Stimulated activated CD4-positive, alpha-beta T cell treated with anti-CD3 and anti-CD28 coated beads, Interleukin-15, amount 100 ng/mL, for 48 hours (primary cell): ENCODE measurements at places on chromosomes 5 and 9.

DNA sequence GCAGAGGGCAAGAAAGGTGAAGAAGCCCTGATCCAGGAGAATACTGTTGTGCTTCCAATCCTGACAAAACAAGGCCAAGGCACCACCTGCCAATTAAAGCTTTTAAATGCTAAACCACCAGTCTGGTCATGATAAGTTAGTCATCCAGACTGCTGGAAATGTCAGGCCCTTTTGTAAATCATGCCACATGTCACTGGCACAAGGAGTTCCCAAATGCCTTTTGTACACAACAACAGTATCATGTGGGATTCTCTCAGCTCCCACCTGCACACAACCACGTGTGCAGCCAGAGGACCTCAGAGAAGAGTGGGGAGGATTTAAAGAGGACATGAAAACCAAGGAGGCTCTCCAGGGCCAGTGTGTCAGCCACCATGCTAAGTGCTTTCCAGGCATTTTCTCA, 99.3 kb downstream of the CDK5RAP2 start:
- no peak for DNase-seq

DNA sequence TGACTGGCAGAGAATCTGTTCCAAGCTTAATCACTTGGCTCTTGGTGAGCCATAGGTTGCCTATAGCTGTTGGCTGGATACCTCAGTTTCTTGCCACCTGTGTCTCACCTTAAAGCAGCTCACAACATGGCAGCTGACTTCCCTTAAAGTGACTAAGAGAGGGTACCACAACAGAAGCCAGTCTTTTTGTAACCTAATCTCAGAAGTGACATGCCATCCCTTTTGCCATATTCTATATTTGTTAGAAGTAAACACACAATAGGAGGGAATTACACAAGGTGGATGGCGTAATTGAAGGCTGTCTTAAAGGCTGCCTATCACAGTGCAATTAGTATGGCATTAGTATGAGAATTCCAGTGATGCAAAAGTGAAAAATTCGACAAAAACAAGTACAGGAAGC, 28.1 kb downstream of the NIPBL start:
- no peak for DNase-seq

DNA sequence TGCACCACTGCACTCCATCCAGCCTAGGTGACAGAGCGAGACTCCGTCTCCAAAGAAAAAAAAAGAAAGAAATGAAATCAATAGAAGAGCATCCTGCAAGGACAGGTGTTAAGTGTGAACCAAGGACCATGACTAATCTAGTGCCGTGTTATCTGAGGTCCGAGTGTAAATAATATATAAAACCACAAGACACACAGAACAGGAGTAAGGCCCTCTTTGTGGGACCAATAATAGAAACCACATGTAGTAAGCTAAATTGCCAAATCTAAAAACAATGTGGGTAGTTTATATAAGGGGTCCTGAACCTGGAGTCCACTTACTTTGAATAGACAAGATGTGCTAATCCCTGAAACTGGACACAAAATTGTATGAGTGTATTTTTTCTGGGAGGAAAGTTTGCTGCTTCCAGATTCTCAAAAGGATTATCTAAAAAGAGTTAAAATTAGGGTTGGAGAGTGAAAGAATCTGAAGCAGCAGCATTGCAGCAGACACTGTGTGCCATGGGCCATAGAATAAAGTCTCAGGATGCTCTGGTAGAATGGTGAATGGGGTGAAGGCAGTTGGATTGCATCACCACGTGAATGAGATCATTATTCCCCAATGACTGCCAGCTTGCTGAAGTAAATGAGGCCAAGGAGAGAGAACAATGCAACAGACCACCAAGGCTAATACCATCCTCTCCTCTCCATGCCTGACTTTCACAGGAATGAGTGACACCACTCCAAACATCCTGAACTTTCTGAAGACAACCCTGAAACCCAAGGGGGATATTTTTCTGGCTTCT, 222.7 kb downstream of the DCP2 start:
- DNase-seq, result no peak

GRCh38 chr9:92501671-92502393, 19.5 kb upstream of the ASPN start:
- DNase-seq, result peak; percentile 2

DNA sequence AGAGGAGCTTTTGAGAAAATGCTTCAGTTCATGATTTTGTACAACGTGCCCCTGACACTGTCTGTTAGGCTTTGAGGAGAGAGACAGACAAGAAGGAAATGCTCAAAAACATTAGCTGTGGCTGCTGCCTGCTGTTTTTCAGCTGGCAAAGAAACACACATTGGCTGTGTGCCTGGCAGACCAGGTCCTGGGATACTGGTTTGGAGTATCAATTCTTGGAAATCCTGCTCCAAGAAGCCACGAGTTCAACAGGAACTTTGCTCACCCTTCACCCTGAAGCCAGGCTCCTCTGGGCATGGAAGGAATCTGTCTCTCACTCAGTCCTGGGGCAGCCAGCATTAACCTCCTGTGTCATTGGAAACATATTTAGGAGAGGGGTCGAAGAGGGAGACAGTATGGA, 245.5 kb downstream of the AUH start:
- no peak for DNase-seq

DNA sequence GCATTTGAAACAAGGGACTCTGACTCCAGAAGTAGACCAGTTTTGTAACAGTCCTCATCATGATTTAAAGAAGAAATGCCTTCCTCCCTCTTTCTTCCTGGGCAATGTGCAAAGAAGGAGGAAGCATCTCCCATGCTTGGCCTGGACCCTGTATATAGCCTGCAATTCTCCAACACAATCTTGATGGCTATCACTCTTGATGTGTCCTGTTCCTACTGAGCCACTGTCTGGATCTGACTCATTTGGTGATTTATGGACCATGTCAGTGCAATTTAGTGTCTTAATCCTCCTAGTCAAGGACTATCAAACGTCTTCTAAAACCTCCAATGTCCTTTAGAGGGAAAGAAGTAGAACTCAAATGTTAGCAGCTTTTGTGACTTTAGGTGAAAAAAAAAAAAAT, 697.3 kb downstream of the TLR4 start:
- no peak for DNase-seq

DNA sequence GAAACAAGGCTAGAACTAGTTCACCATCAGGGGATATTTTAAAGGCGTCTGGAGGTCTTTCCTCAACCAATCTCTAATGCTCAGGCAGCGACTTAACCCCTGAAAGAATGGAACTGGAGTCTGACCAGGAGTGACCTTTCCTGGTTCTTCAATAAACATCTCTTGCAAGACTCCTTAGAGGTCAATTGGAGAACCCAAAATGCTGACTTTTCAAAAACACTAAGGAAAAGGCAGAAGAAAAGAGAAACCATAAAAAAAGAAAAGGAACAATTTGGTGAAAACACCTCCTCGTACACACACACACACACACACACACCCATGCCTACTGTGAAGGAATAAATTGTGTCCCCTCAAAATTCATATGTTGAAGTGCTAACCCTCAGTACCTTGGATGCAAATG, 12.3 kb downstream of the TIMD4 start:
- DNase-seq, result no peak

GRCh38 chr5:179199246-179199645, 139.1 kb downstream of the ZNF354C start:
- no peak for DNase-seq

DNA sequence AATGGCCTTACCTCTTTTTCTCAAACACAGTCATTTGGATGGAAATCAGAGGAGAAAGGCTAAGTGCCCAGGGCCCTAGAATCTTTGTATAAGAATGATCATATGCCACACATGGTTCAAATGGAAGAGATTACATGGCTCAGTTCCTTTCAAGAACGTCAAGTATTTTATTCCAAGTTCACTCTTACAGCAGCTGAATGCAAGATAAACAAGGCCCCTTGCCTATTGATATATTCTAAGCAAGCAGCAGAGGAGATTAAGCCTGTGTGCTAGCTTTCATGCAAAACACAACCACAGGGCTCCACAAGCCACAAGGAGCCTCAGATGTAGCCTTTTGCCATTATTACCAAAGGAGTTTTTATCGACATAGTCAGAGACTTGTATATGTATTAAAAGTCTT, 55.3 kb upstream of the SLCO6A1 start:
- no peak for DNase-seq

DNA sequence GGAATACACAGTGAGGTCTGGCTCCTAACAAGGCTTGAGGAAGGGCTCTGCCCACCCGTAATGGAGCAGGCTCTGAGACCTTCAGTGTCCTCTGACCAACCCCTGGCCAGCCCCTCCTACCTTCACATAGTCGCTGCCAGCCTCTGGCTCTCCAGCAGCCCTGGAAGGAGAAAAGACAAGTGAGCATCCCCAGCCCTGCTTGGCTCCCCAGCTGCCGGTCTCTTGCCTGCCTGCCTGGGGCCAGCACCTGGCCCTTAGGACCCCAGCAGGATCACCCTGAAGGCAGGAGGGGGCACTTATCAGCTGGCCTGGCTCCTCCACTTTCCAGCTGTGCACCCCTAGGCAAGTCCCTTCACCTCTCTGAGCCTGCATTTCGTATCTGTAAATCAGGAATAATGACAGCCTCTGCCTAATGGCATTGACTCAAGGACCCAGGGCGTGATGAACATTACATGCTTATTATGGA, 16.9 kb downstream of the SH2D3C start:
- no peak for DNase-seq

DNA sequence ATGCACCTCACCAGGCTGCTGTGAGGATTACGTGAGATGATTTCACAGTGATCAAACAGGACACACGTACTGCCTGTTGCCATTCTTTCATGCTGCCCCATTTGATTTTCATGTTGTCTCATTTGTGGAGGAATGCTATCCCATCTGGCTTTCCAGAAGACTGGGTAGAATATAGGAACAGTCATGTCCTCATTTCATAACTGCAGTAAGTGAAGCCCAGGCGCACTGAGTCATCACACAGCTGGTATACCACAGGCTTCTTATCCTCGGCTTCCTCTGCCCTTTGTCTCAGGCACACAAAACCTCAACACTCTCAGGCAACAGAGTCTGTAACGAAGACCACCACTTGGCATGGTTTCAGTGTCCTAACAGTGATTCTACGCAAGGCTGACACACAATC, 62.3 kb downstream of the LHFPL2 start:
- DNase-seq, result no peak

DNA sequence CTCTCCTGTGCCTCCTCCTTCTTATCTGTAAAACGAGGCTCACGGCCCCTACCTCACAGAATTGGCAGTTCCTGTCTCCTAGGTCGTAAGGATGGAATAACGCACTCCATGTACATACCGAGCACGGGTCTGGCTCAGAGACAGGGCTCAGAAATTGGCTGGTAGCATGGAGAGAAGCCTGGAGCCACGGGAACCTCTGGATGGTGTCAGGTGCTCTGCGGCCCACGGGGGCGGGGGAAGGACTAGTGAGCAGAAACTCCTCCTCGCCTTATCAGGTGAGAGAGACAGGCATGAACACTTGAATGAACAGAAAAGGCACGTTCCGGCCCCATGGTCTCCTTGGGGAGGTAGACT, 15.4 kb upstream of the C5orf47 start:
- DNase-seq, result no peak

DNA sequence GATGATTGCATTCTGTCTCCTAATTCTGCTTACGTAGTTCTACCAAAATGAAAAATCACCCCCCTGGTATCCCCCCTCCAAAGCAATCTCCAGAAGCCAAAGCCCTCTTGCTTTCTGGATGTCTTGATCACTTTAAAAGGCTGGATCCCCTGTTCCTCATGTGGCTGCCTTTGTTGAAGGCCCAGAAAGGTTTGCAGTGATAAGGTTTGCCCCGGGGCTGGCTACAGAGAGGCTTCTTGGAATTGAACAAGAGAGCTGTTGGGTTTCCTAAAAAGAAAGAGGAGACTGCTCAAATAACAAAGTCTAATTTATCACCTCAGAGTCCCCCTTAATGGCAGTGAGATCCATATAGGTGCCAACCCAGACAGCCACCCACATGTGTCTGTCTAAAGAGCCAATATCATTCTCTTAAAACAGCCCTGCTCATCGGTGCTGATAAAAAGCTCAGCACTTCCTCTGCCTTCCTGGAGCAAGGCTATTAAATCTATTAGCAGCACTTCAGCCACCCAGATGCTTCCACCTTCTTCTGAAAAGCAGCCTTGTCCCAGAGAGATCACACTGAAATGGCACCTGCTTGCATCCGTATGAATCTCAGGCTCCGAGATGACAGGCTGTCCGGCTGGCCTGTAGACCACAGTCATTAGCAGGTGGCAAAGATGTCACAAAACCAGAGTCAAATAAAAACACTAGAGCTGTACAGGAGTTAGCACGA, 70.9 kb downstream of the TEX10 start:
- DNase-seq, result no peak

DNA sequence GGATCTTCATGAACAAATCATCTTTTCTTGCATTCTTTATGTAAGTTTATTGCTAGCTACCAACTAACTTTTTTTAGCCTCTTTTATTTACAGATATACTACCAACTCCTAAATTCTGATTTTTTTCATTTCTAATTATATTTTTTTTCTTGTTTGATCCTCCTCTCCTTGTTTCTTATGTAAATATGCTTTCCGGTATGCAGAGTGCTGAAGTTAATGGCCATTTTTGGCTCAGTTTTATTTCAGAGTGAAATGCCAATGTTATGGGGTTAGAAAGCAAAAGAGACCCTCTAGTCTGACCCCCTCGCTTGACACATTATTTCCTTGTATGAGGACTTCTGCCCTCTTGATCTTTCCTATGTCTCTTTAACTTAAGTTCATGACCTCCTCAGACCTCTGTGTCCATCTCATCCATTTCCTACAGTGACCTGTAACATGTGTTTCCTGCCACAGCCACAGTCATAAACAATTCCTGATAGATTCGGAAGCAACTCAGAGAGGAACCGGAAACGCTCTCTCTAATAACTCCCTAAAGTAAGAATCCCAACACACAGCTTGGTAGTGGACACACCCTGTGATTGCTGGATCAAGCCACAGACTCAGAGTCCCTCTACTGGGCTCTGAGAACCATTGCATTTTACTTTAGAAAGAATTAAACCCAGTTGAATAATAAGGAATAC, 42.9 kb upstream of the AFAP1L1 start:
- no peak for DNase-seq

DNA sequence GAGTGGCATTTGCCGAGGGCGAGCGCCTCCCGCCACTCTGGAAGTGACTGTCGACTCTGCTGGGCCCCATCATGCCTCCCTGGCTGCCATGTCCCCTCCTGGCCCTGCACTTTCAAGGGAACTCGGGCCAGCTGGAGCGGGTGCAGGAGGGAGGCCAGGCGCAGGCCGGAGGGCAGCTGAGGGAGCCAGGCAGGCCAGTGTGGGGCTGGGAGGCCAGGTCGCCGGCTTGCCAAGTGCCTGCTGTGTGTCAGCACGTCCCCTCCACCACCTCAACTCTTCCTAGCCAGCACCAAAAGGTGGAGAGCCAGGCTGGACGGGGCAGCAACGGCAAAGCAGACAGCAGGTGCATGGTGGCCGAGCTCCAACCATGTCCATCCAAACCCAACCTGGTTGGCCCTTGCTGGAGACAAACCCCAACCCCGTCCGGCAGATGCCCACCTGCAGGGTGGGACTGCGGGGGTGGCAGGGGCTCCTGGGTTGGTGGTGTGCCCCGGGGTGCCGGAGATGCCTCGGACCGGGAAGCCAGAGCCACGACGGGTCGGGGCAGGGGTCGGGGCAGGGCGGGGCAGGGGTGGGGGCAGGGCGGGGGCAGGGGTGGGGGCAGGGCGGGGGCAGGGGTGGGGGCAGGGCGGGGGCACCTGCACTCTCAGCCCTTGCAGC, 36.5 kb upstream of the EGFL7 start:
- no peak for DNase-seq

- no peak for DNase-seq
These were observed 10.6 kb upstream of the PARP8 start for GRCh38 chr5:50655810-50656205.
